Activated naive CD8-positive, alpha-beta T cell treated with anti-CD3 and anti-CD28 coated beads, Interleukin-2, amount 50 U/mL, for 24 hours (primary cell): ENCODE measurements at places on chromosomes 2 and 18.
A peak's percentile ranks its signal among the peaks of the same experiment; 100 is the strongest.

DNA sequence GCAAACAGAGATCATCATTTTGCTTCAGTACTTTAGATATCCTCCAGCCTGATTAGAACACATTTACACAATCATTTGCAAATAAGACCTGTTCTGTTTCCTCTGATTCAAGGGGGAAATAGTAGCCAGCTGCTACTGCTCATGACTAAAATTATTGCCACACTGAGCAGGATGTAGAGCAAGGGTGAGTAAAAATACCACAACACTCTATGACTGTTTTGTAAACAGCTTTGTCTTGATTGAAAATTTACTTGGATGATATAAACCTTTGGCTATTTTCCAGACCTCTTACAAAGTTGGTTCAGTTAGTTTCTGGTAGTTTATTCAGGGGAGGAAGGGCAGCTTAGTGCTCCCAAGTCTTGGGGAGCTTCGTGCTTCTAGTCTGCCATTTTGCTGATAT is 286.4 kb upstream of the CNTNAP5 start:
- no peak for DNase-seq

DNA sequence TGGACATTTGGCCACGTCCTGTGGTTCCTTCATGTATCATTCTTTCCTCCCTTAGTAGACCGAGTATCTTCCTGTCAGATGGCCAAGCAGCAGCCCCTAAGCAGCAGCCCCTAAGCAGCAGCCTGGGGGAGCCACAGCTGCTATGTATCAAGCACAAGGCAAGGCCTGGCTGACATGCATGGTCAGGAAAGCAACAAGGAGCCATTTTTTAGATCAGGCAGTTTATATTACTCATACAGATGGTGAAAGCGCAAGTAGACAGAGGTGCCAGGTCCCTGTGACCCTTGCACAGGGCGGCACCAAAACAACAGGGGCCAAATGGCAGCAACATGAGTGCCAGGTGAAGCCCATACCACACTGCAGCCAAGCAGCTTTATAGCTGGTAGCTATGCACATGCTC is 22.1 kb downstream of the CHCHD5 start:
- DNase-seq = no peak

GRCh38 chr18:79884294-79884962 is 67.0 kb downstream of the SLC66A2 start:
- no peak for DNase-seq

DNA sequence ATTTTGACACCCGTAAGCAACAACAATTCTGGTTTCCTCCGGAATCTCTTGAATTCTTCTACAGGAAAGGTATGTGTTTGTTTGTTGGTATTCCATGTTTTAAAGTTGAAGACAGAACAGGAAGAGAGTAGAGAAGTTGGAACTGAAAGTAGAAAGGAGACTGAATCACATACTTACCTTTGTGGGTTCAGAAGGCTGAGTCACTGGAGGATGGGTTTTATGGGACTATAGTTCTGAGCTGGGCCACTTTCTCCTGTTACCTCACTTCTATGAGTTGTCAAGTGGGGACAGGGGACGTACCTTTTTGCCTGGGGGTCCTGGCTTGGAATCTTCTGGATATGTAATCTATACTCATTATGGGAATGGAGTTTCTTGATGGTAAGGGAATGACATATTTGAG is 40.9 kb downstream of the KDM3A start:
- DNase-seq = no peak

GRCh38 chr2:127275356-127275755 is 18.6 kb downstream of the ERCC3 start:
- no peak for DNase-seq

- DNase-seq = no peak
Measured at GRCh38 chr2:56088411-56088810, 95.4 kb upstream of the CCDC85A start.

DNA sequence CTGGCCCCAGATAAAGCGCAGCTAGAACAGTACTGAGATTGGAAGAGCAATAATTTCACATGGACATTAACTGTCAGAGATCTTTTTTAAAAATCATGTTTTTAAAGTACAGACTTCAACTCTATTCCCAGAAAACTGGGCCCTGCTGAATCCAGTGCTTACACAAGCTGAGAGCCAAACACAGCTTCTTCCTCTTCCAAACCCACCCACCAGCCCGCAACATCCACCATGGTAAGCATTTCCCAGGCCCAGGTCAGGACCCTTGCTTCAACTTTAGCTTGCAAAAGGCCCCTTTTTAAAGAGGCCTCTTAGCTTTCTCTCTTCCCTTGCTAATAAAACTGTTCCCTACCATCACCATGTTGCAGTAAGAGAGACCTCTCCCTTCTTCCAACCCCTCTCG is 2.1 kb downstream of the AAK1 start:
- no peak for DNase-seq

DNA sequence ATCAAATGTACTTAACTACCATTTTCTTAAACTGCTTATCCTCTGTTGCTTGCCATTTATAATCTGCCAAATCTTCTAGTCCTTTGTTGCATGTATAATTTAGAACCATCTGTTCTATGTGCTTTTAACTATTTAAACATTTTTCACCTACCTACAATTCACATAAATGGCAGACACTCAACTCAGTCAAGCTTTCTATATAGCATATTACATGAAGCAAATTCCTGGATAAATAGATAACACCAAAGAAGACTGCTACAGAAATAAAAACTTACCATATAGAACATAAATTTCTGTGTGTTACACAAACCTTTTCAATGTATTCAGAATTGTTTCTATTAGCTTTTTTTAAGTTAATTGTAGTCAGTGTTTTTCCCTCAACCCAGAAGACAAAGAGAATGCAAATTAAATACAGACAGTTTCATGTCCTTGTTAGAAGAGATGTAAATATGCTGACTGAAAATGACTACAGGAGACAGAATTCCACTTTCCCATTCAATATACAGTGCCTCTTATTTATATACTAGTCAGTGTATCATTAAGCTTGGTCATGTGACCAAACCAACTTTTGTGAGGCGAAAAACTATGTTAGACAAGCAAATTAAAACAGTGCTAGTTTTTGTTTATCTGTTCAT is 2.6 kb downstream of the BAZ2B start:
- DNase-seq = no peak

DNA sequence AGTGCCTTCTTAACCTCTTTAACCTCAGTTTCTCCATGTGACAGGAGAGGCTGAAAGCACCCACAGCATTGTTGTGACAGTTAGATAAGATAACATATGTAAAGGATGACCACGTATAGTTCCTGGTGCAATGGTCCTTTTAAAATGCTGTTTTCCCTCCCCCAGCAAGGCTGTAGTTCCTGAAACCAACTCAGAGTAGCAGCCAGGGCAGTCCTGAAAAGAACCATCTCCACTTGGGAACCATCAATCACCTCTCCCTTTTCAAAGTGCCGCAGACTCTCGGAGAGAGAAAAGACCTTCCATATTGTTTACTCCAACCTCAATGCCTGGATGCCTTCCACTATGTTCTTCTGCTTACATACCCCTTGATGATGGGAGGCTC is 158.8 kb downstream of the DDX1 start:
- DNase-seq = no peak

DNA sequence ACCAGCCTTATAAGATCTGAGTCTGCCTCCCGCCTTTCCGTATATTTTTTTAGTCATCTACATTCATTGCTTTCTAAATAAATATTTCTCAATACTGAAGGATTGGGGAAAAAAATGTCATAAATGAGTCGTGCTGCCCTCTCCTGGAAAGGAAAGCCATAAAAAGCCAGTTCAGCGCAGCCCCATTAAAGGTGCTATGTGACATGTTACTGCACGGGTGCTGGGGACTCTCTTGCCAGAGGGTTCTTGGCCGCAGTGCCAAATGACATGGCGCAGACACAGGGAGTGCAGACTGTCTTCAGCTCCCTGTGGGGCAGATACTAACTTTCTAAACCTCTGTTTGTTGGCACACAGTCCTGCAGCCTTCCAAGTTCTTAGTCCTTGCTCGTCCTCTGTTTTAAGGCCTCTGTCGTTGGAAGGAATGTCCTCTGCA is 53.7 kb upstream of the MAP3K20 start:
- DNase-seq = no peak

DNA sequence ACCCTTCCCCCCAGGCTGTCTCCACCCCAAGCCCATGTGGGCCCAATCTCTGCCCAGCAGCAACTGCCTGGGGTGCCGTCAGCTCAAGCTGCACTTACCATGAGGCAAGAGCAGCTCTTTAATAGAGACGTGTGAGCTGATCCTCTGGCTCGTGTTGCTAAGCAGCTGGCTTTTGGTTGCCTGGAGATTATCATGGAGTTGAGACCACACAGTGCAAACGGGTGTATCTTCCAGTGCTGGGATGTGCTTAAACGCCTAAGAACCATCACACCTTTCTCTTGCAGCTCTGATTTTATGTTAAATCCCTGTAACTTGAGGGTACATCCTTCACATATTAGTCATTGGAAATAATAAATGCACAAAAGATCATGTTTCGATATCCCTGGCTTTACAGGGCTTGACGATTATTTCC is 271.1 kb downstream of the PRKCE start:
- no peak for DNase-seq

GRCh38 chr2:178295115-178295514 is 100.8 kb downstream of the OSBPL6 start:
- no peak for DNase-seq

- DNase-seq = no peak
Measured at GRCh38 chr2:160355080-160355479, 138.5 kb downstream of the RBMS1 start.

GRCh38 chr2:135091681-135092080 is 39.6 kb downstream of the RAB3GAP1 start:
- no peak for DNase-seq

- no peak for DNase-seq
Measured at GRCh38 chr2:6069381-6069780, 377.2 kb downstream of the SOX11 start.

DNA sequence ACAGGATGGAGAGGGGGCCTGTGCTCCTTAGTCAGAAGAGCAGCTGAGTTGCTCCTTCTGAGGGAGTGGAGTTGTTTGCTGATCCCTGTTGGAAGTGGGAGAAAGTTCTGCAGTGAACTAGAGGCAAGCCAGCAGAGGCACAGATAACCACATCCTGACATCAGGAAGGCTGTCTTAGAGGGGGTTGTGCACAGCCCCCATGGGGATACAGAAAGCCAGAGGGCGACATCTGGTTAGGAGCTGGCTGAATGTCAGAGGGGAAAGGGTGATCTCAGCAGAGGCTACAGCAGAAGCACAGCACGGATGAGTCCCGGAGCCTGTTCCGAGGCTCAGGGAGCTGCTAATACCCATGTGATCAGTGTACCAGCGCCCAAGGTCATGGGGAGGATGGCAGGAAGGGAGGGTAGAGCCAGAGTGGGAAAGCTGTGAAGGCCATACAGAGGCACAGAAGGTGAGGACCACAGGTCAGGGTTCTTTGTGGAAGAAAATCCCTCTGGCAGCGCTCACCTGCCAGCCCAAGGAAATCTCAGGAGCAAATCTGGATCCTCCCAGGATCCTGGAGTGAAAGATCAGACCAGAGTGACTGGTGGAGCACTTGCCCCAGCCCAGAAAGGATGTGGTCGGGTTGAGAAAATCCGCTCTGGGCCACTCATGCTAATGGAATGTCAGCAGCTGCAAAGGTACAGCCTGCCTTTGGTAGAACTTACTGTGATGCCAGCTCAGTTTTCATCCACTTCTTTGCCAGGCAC is 111.8 kb downstream of the STPG4 start:
- DNase-seq = no peak

DNA sequence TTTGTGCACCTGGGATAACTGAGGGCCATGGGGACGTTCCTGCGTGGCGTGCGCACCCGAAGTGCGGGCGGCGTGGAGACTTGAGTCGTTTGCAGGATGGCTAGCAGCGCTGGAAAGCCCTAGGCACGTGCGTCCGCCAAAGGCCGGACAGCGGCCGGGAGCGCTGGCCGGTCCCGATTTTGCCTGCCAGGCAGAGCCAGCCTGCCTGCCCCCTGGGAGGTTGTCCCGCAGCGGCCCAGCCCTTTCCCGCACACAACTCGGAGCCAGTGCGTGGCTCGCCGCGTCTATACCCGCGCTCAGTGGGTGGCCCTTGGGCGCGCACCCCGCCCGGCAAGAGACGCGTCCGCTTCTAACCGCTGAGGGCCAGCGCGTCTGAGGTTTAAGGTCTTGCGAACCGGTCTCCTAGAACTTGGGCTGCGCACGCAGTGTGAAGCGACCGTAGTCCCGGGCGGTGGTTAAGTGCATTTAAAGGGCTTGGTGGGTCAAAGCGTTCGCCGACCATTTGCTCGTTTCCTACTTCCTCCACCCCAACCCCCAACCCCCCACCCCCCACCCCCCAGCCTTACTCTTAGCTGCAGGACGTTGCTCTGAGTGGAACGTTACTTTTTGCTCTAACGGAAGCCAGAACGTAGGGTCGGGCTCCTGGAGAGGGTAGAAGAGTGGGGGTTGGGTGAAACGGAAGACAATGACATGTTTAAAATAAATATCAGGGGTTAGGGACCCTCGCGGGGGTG is 627 bp downstream of the CDCA7 start:
- DNase-seq = peak; percentile 41

DNA sequence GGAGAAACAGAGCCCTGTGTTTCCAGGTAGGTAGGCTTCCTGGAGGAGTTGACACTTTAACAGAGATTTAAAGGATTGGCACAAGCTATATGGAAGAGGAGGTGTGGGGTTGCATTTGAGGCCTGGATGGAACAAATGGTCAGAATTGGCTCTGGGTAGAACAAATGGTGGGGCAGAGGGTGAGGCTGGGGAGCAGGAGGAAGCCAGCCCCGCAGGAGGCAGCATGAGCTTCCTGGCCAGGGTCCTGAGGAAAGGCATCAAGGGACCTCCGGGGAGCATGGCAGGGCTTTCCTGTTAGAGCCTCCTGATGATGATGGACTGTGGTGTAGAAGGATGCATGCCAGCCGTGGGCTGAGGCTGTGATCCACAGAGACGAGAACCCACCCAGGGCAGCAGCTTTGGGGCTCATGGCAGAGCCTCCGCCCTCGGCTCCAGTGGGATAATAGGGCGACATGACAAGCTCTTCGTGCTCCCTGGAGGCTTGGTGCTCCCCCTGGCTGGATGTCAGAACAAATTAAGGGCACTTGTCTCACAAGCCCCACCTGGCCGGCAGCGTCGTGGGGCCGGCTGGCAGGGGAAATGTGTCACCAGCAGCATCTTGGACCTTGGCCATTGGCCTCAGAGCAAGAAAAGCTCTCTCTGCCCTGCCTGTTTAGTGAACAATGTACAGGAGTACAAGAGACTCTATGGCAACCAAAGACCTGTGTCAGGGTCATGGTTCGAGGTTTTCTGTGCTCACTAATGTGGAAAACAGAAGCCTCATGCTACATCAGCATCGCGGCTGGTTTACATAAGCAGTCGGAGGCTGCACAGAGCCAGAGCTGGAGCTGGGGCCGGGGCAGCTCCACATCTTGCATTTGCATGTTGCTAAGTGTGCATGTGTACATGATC is 153.5 kb downstream of the MYCN start:
- DNase-seq = no peak

DNA sequence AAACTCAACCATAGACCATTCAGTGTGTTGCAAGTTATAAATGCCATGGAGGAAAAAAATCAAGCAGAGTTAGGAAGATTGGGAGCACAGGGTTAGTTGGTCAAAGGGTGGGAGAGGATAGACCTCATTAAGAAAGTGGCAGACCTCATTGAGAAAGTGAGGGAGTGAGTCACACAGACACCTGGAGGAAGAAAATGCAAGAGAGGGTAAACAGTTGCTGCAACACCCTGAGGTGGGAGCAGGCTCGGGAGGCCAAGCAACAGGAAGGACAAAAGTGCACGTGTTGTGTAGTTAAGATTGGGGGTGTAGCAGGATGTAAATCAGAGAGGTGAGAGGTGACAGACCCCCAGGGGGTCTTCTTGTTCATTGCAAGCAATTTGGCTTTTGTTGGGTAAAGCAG is 6.4 kb downstream of the IL1RL1 start:
- no peak for DNase-seq

GRCh38 chr2:219574484-219575311 is 2.6 kb downstream of the INHA start:
- DNase-seq = no peak
